ENCODE measurements at places on chromosomes 2 and 18.

- no peak for DNase-seq
Measured at GRCh38 chr2:67066782-67067181, 330.4 kb upstream of the ETAA1 start.

DNA sequence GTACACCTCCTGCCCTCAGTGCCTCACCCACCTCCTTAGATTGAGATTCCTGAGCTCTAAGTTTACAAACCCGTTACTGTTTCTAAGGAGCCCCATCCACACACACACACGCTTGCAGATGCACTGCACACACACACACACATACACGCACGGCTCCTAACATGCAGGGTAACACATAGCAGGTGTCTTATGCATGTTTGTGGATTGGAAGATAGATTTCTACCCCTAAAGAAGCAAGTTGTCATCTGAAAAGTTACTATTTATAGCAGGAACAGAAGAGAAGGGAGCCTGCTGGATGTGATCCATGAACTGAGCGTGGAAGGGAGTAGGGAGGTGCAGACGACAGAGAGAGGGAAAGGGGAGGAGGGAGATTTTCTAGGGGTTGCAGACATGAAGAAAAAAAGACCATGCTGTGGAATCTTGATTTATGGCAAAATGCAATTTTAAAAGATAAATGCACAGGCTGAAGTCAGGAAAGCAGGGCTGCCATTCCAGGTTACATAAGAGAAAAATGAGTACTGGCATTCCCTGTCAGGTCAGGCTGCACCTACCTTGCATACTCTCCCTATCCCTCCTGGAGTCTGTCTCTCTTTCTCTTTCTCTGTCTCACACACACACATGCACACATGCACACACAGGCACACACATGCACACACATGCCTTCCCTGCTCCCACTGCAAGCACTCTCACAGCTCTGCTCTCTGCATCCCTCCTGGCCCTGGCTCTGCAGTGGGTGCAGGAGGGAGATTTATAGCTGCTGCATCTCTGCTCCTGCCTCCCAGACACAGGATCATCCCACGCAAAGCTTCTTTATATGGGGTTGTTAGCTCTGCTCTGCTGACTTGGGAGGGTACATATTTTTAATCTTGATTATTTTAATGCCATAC, 192.6 kb upstream of the MYT1L start:
- no peak for DNase-seq

GRCh38 chr2:120465989-120466703, 120.2 kb downstream of the INHBB start:
- no peak for DNase-seq

DNA sequence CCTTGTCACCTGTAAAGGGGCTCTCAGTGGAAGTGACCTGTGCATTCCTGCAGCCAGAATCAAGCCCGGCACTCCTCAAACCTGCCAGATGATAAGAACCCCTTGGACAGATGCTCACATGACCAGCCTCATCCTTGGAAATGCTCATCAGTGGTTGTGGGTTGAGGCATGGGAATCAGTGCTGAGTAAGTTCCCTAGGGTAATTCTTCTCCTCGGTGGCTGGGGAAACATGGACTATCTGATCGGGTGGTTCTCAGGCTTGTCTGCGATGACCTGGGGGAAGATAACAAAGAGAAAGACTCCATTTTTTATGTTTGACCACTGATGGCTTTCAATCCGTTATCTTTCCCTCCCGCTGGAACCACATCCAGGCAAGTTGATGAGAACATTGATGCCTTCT, 84.0 kb downstream of the SPP2 start:
- no peak for DNase-seq

DNA sequence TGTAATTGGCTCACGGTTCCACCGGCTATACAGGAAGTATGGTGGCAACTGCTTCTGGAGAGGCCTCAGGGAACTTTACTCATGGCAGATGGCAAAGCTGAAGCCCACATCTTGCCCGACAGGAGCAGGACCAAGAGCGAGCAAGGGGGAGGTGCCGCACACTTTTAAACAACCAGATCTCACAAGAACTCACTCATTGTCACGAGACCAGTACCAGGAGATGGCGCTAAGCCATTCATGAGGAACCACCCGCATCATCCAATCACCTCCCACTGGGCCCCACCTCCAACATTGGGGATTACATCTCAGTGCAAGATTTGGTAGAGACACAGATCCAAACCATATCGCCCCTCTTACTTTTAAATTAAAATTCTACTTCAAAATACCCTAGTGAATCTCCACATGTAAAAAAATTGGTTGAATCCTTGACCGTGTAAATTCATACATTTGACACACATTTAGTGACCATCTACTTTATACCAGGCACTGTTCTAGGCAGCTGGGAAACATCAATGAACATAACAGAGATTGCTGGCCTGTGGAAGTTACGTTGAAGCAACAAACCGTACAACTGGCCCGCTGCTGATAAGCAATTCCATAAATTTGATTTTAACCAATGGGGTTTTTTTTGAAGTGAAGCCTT, 87.6 kb downstream of the ALPK2 start:
- DNase-seq: peak; percentile 15

DNA sequence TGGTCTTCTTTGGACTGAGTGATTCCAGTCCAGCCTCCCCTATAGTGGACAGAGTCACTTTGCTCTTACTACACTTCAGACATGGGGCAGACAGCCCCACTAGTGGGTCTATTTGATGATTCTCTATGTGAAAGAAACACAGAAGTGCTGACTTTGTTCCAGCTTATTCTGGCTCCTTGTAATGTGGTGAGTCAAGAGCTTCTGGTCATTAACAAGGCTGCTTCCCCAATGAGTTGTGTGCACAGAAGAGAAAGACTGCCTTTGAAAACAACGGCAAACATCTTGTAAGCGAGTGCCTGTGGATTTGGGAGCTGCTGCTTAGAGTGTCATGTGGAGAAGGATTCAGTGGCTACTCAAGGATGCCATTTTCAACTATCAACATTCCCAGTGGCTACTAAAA, 39.1 kb downstream of the RMC1 start:
- DNase-seq: no peak

GRCh38 chr2:169007941-169008340, 23.2 kb downstream of the ABCB11 start:
- DNase-seq: no peak

GRCh38 chr18:21117409-21118131, 6.0 kb upstream of the ROCK1 start:
- DNase-seq: no peak

DNA sequence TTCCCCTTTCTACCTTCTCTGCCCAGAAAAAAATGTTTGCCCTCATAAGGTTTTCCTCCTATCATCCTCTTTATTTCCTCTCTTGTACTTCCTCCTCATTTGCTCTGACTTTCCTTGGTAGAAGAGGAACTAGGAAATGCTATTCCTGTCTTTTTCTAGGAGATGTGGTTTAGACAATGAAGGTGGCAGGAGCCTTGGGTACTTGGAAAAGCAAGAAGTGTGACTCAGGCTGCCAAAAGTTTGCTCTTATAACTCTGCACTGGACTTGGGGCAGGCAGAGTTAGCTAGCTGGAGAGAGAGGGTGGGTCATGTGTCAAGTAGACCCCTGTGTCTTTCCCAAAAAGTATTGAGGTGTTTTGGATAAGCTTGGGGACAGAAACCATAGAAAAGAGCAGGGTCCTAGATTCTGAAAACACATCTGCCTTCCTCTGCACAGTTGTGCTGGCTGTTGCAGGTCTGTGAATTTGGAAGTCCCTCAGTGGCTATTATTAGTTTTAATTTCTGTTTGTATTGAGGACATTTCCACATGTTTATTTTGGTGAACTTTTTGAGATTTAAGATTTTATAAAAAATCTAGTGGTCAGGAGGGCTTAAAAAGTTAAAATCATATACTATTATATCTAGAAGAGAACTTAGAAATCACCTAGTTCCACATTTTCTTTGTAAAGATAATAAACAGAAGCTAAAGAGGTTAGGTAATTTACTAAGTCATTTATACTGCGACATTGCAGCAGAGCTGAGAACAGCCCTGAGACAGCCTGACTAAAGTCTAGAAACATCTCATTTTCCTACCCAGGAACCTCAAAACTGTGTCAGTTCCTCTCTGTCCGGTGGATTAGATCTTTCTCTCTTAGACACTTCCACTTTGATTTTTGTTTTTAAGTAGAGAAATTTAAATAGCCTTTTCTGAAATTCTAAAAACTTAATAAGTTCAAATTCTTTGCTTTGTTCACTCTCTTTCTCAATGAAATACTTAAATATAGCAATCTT, 16.0 kb downstream of the INSIG2 start:
- DNase-seq: no peak

- no peak for DNase-seq
Measured at GRCh38 chr2:207482630-207483029, 47.1 kb upstream of the CREB1 start.

- no peak for DNase-seq
Measured at GRCh38 chr2:136116151-136116812, 1.7 kb downstream of the CXCR4 start.

- no peak for DNase-seq
Measured at GRCh38 chr2:70014959-70015358, 53.5 kb upstream of the ASPRV1 start.

GRCh38 chr2:128374711-128375413, 56.2 kb upstream of the HS6ST1 start:
- DNase-seq: no peak

- no peak for DNase-seq
Measured at GRCh38 chr2:230660294-230661060, 52.2 kb upstream of the CAB39 start.

DNA sequence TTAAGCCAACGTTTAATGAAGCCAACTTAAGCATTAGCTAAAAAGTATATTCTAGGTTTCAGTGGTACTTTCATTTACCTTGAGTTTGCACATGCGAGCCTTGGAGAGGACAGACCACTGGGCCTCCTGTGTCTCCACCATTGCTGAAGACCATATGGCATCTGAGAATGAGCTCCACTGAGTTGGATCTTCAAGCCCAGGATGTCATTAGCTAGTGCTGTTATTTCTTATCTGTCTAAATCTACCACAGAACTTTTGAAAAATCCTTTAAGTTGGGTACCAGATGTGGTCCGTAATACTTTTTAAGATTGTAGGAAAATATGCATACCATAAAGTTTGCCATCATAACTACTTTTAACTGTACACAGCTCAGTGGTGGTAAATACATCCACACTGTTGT, 161.8 kb downstream of the NCK2 start:
- no peak for DNase-seq

DNA sequence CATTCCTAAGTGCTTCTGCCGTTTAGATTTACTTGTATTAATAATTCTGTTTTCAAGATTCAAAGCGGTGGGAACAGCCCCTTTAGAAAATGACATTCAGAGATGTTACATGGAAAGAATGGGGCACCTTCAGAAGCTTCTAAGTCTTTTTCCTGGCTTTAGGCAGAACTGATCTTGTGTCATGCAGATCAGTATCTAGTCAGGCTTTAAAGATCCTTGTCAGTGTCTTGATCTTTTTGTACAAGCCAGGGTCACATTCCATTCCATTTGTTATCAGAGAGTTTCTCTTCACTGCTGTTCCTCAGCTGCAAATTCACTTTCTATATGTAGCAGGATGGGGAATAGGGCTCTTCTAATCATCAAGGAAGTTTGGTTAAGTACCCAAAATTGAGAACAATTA, 275.3 kb downstream of the DCC start:
- no peak for DNase-seq

DNA sequence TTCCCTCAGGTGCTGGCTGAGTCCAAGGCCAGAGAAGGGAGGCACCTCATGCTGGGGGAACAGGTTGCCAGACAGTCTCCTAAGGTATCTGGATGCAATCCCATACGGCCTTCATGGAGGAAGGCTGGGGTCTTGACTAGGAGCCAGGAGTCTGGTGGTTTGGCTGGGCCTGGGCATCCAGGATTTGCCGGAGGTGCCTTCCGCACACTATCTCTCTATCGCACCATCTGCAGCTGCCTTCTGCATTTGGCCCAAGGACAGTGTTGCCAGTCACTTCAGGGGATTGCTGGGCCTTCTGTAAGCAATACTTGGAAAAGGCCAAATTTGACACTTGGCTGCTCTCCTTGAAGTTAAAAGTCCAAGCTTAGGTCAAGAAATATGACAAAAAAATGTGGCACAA, 327.2 kb downstream of the EN1 start:
- DNase-seq: no peak

GRCh38 chr18:32891130-32891529, 118.3 kb upstream of the KLHL14 start:
- no peak for DNase-seq

GRCh38 chr18:69948919-69949537, 1.4 kb upstream of the CD226 start:
- peak; percentile 59 for DNase-seq

- no peak for DNase-seq
Measured at GRCh38 chr2:170365686-170366085, 187.7 kb downstream of the MYO3B start.

DNA sequence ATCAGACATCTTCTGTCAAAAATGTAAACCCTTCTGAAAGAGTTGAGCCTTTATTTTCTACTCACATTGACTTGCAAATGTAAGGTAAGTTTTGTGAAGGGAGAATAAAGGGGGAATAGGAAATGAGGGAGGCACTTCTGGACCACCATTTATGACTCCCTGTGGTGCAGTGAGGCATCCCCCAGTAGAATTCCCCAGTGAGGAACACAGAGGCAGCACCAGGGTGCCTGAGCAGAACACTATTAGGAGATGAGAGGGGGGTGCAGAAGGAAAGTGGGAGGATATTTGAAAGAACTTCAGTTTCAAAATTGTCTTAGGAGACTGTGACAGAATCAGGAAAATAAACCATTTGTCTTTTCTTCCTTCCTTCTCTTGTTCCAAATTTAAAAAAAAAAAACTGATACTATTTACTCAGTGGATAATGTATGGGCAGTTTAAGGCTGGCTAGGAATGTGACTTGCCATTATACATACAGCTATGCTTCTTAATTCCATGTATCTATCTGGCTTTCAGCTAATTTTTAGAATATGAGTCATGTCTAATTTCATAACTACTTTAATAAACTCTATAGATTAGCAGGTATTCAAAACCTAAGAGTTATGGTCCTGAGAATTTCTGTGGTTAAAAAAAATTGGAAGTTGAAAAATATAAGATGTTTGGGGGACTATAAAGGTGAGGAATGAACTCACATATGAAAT, 478.1 kb upstream of the CHAC2 start:
- DNase-seq: no peak

DNA sequence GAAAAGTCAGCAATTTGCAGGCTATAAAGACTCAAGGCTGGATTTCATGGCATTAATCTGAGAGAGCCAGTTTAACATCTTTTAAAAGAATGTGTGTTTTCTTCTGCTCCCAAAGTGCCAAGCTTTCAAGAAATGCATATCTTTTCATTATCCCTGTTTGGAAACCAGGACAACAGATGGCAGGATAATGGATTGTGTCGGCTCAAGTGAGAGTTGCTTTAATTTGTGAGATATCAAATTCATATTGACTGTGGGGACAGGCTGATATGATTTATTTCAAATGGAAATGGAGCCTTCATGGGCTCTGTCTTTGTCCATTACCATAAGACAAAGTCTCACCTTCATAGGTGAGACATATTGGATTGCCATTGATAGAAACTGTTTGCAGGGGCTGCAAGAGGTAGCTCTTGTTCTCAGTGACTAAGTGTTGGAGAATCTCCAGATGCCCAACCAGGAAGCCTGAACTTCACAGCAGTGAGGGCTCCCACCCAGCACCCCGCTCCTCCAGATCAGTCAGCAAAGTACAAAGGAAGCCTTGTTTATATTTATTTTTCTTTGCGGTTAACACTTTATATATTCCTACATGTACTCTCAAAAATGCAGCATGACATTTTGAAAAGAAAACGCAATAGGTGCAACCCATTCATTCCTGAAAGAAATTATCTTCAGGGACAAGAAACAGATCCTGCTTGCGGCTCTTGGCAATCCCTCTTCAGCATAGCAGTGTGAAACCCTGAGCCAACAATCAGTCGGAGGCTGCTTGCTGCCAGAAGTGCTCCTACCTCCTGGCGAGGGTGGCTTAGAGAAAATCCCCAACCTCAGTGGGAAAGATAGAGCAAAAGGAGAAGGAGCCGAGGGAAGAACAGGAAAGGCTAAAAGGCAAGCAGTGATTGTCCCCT, 65.8 kb upstream of the ATL2 start:
- DNase-seq: no peak

All from cardiac muscle cell (in vitro differentiated cells and primary cell).